ENCODE measurements at places on chromosomes 11 and 22.

GRCh38 chr11:70739811-70740487 is 341.6 kb downstream of the CTTN start:
- no peak for DNase-seq

DNA sequence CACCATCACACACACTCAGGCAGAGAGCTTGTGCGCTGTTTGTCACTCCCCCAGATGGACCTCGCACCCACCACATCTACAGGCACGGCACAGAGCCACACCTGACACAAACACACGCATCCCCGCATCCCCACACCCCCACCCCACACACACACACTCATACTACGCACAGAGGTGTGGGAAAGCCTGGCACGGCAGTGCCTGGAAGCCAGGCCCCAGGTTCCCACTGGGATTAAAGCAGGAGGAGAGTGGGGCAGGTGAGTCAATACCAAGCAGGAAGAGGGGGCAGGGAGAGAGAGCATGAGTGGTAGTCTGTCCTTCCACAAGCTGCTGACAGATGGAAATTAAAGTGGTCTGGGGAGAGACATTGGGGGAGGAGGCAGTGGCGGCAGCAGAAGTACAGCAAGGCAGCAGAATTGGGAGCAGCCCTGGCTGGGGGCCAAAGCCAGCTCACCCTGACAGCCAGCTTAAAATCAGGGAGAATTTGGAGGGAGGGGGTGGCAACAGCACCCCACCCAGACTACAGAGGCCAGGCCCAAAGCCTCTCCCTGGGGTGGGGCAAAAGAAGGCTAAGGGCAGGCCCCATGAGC is 20.7 kb downstream of the TNKS1BP1 start:
- no peak for DNase-seq

DNA sequence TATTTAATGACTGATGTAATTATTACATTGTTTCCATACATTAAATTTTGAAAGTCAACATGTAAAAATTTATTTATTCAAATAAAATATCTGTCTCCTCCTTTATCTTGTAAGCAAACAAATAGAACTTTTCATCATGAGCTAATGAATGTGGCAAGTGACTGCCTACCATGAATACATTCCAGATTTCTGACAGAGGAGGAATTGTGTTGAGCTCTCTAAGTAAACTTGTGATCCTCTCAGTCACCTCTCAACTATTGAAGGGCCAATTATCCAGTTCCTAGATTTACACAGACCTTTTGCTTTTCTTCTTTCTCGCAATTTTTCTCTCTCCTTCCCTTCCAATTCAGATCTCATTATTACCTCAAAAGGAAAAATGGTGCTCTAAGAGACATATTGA is 21.5 kb downstream of the PRRG4 start:
- DNase-seq = no peak

DNA sequence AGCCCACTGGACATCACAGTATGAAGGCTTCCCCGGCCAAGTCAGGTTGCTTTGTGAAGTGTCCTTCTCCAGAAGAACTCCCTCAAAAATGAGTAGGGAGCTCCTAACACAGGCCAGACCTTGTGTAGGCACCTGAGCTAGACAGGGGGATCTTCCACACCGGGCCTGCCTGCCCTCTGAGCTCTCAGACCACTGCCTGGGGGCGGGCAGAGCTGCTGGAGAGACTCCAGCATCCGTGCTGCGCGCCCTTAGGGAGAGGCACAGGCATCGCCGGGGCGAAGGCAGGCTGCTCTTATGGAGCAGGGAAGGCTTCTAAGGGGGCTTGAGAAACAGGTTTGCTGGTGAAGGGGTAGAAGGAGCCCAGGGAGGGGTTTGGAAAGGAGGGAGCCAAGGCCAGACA is 4.4 kb downstream of the KCNJ5 start:
- DNase-seq = no peak

- no peak for DNase-seq
Observed at GRCh38 chr11:122270535-122270934, 154.5 kb upstream of the BLID start.

- no peak for DNase-seq
Observed at GRCh38 chr11:87174870-87175269, 137.1 kb downstream of the TMEM135 start.

DNA sequence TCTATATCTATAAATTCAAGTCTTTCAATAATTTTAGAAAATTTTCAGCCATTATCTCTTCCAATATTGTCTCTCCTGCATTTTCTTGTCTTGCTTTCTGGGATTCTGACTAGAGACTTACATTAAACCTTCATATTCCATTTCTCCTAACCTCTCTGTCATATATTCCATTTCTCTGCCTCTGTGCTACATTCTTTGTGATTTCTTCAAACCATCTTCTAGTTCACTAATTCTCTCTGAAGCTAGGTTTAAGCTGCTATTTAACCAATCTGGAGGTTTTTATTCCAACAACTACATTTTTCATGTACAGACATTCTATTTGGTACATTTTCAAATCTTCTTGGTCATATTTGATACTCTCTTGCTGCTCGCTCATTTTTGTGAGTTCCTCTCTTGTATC is 122.5 kb downstream of the TTC28 start:
- no peak for DNase-seq

GRCh38 chr11:102591160-102591718 is 33.9 kb downstream of the MMP20 start:
- DNase-seq = no peak

DNA sequence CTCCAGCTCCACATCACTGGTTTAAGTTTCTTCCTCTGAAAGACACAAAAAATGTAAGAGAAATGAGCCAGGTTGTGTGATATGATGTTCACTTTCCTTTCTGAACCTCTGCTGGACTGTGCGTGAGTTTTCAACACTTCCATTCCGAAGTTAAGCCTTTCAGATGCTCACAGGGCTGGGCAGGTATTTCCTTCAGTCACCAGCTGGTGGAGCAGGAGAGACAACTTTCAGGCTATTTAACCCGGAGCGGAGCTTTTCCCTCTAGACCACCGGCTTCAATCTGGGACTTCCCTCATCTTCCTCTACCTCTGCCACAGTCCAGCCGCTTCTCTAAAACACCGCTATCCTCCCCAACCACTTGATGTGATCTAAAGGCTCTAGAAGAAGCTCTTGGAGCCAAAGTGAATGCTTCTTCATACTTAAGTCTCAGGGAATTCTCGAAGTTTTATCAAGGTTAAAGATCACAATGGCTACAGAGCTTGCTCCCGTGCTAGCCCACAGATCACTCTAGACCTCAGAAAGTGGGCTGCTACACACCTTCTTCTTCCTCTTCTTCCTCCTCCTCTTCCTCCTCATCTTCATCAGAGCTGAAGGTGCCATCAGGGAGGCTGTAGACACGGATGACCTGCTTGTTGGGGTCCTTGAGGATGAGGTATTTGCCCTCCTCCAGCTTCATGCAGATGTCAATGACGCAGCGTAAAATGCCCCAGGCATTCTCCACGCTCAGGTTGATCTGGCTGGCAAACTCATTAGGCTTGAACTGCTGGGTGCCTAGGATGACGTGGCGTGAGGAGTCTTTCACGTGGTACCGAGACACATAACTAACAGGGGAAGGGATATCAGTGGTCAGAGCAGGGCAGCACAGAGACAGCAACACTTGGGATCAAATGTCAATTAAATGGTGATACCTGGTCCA is 4.4 kb upstream of the FOXRED2 start:
- no peak for DNase-seq

DNA sequence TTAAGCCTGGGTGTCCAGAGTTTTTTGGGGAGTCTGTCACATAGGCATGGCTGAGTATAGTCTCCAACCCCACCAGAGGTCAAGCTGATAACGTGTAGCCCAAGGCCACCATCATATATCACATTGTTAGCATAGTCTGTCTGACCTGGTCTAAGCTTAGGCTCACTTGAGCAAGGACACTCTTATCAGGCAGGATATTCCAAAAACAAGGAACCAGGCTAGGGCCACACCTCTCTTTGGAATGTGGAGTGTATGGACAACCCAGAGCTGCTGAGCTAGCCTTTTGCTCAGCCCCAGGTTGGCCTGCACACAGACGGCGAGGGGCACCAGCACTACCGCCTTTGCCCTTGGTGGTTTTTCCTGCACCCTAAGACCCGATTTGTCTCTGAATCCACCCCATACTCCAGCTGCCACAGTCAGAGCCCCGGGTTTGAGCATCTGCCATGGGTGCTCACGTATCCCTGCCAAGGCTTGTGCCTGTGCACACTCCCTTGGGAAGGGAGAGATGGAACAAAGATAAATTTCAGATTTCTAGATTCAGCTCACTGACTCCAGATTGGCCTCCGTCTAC is 7.2 kb downstream of the SNAP29 start:
- no peak for DNase-seq

DNA sequence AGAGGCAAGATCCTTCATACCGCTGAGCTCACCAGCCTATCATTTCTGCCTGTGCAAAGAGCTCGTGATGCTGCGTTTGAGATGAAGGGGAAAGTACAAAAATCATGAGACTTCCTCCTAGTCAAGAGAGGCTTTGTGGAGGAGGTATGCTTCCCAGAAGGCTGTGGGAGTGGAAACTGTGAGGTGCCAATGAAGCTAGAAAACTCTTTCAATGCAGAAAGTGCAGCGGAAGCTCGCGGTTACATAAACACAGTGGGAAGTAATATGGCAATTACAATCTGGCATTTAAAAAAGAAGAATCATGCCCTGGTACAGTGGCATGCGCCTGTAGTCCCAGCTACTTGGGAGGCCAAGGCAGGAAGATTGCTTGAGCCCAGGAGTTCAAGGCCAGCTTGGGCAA is 134.8 kb downstream of the EHF start:
- no peak for DNase-seq

DNA sequence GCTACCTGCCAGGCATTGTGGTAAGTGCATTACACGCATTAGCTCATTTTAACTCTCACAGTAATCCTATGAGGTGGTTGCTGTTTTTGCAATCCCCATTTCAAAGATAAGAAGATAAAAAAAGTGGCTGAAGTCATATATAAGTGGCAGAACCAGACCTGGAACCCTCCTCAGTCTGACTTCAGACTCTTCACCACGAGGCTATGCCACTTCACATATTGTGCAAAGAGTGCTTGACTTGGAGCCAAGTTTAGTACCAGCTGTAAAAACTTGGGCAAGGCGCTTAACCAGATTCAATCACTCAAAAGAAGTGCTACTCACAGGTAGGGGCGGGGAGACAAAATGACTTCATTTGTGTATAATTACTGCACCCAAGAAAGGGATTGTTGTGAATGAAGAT is 15.3 kb downstream of the BPIFC start:
- DNase-seq = no peak

DNA sequence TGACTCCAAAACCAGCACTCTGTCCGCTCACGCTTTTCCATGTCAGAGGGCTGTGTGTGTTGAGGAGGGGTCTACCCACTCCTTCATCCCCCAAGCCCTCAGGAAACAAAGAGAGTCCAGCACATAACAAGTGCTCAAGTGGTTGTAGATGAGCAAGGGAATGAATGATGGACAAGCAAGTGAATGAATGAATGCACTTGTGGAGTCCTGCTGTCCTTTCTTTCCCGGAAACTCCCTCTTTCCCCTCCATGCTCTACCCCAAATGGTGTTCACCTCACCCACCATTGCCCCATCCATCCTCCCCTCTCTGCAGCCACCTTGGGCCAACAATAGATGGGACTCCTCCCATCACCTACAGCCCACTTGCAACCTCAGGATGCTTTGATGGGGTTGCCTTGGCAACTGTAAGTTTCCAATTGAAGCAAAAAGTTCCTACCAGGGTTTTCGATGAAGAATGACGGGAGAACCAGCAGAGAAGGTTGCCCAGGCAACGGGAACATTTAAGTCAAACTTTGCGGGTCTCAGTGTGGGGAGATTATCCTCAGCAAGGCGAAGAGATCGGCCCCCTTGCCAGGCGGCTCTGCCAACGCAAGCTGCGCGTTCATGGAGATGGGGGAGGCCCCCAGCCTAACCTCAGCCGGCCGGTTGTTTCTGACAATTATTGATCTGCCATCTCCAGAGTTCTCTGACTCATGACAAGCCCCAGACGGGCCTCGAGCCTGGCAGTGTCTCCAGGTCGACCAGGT is 51.1 kb downstream of the MCM5 start:
- DNase-seq = no peak

- no peak for DNase-seq
Observed at GRCh38 chr22:25896098-25896497, 154.1 kb downstream of the MYO18B start.

GRCh38 chr11:27910186-27910931 is 197.6 kb downstream of the KIF18A start:
- DNase-seq = no peak

DNA sequence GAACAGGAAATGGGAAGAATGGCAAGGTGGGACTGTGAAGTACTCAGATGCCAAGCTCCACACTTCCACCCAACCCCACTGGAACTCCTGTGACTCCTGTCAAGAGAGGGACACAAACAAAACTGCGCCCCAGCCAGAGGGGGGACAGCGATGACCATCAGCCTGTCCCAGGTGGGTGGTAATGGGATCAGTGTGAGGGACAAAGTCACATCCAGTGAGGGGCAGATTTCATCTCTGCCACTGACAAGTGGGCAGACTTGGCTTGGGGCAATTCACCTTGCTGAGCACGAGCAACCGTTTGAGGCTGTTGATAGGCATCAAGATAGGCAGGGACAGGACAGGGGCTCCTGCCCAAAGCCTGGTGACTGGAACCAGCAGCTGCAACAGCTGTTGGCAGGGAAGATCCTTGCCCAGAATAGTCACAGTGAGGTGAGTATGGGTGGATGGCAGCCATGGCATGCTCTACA is 105.4 kb upstream of the PITPNB start:
- no peak for DNase-seq

DNA sequence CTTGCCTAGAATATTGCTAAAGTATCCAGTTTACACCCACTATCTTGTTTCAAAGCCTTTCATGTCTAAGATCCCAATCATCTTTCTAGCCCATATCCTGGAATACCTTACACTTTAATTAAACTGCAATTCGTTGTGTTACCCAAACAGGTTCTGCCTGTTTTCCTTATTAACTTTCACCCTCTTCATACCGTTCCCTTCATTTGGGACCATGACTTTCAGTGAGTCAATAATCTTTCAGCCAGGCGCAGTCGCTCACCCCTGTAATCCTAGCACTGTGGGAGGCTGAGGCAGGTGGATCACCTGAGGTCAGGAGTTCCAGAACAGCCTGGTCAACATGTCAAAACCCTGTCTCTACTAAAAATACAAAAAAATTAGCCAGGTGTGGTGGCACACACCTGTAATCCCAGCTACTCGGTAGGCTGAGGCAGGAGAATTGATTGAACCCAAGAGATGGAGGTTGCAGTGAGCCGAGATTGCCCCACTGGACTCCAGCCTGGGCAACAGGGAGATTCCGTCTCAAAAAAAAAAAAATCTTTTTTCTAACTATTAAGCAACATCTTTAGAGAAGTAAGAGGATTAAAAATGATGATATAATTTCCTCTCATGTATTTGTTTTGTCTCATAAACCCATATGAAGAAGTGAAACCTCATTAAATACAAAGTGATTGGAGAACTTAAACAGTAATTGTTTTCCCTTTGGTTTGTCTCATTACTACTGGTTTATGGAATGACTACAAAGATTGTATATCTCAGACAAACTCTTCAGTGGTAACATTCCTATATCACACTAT is 20.7 kb downstream of the DMC1 start:
- DNase-seq = no peak

- no peak for DNase-seq
Observed at GRCh38 chr11:93089474-93090102, 108.2 kb downstream of the SLC36A4 start.

GRCh38 chr22:38941488-38941987 is 15.9 kb upstream of the APOBEC3A start:
- peak; percentile 59 for DNase-seq
